Pancreas (tissue), 10 donors: ENCODE measurements at places on chromosomes 2 and 18. TPM values are rescaled to one million over a fixed set of nuclear protein-coding genes. Genes with fewer than 3 reads are reported as not detected.

CACNB4 gene
- 0.35 TPM for polyA plus RNA-seq

FEV gene
- polyA plus RNA-seq: 32.6 TPM

POTEC gene
- not detected for polyA plus RNA-seq

KCTD1 gene
- polyA plus RNA-seq: 6.4 TPM

KRTCAP3 gene
- polyA plus RNA-seq: 33.0 TPM

NXPH2 gene
- not detected for polyA plus RNA-seq

ATAD2B gene
- polyA plus RNA-seq: 4.1 TPM

ACADL gene
- 27.7 TPM for polyA plus RNA-seq

IL1RN gene
- polyA plus RNA-seq: 0.65 TPM

IL36RN gene
- polyA plus RNA-seq: not detected

ADAM23 gene
- 0.11 TPM for polyA plus RNA-seq

SLC4A3 gene
- 10.2 TPM for polyA plus RNA-seq

NPPC gene
- polyA plus RNA-seq: 0.26 TPM

NR4A2 gene
- polyA plus RNA-seq: 4.8 TPM

COLEC11 gene
- 11.9 TPM for polyA plus RNA-seq

TMEM150A gene
- polyA plus RNA-seq: 47.6 TPM

CIB4 gene
- polyA plus RNA-seq: 0.23 TPM

PDE11A gene
- polyA plus RNA-seq: 0.28 TPM

FAM237A gene
- not detected for polyA plus RNA-seq

DYNC2LI1 gene
- polyA plus RNA-seq: 22.7 TPM

UGT1A4 gene
- polyA plus RNA-seq: not detected
